ENCODE measurements at places on chromosomes 7 and 10. TPM values are rescaled to one million over a fixed set of nuclear protein-coding genes. Genes with fewer than 3 reads are reported as not detected.

DNA sequence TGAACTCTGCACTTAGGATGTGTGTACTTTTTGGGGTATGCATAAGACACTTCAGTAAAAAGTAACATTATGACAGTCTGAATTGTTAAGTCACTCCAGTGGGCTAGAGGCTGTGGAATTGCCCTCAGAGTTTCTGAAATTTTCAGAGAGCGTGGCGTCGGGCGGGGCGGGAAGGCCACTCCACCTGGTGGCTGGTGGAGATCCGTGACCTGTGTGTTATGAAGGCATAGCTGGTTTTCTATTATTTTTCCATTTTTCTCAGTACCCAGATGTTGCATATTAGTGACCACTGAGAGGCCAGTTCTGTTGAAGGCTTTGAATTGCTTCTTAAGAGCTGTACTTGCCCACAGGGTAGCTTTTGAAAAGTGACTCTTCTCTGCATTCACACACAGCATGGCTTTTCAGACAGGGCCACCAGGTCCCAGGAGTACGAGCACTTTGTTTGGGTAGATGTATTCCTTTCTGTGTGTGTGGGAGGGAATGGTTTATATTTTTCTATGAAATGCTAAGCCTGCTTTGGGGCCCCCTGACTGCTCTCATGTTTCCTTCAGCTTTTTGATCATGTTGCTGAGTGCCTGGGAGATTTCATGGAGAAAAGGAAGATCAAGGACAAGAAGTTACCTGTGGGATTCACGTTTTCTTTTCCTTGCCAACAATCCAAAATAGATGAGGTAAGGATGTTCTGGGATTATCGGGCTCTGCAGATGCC lies 52.3 kb downstream of the TACR2 start:
- DNase-seq, result no peak

- DNase-seq, result no peak
Measured at GRCh38 chr7:142172932-142173331, 61.4 kb downstream of the MGAM2 start.

DNA sequence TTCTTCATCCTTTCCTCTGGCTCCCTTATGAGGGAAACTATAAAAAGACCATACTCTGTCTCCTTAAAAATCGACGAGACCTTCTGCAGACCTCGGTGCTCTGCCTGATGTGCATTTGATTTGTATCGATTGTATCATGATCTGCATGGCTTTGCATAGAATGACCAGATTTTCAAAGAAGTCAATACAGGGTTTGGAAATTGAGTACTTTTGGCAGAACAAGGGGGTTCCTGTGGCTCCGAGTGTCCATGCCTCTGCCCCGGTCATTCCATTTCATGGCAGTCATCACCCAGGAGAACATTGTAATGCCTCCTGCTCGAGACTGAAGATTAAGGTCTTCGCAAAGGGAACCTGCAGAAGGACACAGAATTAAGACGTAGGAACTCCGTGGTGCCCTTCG lies 685 bp downstream of the CASP2 start:
- DNase-seq, result no peak

- DNase-seq, result no peak
Measured at GRCh38 chr10:65291286-65291685, 1634.5 kb upstream of the LRRTM3 start.

DNA sequence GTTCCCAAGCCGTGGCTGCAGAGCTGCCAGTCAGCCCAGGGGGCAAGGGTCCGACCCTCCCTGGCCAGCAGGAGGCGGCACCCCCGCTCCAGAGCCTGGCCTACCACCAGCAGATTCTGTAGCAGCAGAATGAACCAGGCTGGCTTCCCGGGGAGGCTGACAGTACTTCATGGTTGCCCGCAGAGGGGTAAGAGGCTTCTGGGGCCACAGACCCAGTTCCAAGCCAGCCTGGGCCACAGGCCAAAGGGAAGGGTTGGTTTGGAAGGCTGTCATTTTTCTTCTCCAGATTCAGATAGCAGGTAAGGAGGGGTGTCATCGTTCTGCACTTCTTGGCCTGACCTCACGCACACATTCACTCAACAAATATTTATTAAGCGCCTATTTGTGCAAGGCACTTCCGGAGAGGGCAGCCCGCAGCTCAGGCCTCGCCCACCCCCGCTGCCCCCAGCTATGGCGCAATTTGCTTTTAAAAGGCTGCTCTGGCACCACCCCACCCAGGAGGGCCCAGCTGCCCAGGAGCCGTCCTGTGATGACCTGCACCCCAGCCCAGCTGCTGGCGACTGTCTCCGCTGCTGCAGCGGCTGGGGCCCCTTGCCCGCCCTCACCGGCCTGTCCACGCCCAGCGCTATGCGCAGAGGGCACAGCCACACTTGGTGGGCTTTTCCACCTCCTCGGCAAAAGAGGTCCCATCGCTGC lies 168.5 kb downstream of the LCOR start:
- no peak for DNase-seq

- DNase-seq, result no peak
Measured at GRCh38 chr7:51543801-51544553, 227.4 kb upstream of the COBL start.

- no peak for DNase-seq
Measured at GRCh38 chr7:150524018-150524417, 9.3 kb downstream of the GIMAP7 start.

GRCh38 chr10:88386204-88386788 lies 196.8 kb downstream of the RNLS start:
- no peak for DNase-seq

DNA sequence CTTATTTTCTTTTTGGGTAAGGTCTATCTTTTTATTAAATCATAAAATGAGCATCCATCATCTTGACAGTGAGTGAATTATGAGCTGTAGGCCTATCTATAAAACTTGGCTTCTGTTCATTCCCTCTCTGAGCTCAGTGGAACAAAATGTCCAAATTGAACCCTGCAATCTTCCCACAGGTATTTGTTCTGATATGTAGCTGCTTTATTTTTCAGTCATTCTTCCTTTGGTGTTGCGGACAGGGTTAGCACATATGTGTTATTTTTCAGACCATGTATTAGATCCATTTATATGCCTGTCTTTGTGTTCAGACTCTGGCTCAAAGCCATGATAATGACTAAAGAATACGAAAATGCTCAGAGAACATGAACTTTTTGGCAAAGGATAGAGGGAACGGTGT lies 201.6 kb upstream of the KIAA1217 start:
- DNase-seq, result no peak

DNA sequence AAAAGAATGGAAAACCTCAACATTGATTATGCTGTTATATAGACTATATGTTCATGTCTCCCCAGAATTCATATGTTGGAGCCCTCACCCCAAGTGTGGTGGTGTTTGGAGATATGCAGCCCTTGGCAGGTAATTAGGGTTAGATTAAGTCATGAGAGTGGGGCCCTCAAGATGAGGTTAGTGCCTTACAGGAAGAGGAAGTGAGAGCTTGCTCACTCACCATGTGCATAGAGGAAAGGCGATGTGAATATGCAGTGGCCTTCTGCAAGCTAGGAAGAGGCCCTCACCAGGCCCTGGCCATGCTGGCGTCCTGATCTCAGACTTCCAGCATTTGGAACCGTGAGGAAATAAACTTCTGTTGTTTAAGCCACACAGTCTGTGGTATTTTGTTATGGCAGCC lies 14.8 kb downstream of the ZNF33A start:
- no peak for DNase-seq

DNA sequence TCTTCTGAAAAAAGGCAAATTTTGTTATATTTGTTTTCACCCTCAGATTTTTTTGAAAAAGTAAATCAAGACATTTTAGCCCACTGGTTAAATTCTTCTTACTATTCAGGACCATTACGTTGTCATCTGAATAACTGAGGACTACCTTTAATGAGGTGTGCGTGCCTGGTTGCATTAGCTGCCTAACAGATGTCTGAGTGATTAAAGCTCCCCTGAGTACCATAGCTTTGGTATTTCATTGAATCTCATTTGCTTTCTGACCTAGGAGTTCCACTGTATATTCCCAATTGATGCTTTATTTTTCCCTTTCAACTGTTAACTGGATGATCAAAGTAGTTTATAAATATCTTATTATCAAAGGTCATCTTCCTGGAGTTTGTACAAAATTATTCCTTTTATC lies 410.0 kb upstream of the SEMA3D start:
- DNase-seq, result no peak

- no peak for DNase-seq
Measured at GRCh38 chr10:16765509-16766375, 51.5 kb downstream of the RSU1 start.

DNA sequence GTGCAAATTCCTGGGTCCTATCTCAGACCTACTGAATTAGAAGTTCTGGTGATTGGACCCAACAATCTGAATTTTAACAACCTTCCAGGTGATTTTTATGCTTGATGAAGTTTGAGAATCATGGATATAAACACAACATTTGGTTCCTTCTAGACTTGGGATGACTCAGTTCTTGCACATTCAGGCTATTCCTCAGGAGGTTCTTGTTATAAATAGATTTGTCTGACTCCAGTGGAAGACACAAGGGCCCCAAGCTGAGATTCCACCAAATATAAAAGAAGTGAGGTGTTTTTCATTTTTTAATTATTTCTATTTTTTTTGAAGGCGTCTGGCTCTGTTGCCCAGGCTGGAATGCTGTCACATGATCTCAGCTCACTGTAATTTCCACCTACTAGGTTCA lies 9.4 kb upstream of the TAS2R16 start:
- no peak for DNase-seq

DNA sequence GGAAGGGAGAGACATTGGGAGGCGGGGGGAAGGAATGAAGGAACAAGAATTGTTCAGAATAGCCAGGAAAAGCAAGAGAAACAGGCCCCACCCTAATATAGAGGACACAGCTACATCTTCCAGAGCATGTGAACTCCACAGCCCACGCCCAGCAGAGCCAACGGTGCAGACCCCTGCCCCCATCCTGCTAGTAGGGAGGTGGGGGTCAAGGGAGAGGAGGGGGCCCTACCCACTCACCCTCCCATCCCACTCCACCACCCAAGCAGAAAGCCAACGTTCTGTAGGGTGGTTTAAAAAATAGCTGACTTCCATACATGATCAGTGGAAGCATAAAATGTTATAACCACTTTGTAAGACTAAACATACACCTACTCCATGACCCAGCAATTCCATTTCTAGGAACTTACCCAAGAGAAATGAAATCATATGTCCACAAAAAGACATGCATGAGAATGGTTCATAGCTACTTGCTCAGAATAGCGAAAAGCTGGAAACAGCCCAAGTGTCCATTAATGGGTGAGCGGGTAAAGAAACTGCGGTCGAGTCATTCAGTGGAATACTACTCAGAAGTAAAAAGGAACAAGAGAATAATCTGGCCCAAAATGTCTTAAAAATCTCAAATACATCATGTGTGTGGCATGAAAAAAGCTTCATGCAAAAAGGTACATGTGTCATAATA lies 31.8 kb downstream of the CTBP2 start:
- DNase-seq, result no peak

GRCh38 chr10:129042776-129043595 lies 424.1 kb upstream of the MGMT start:
- DNase-seq, result no peak

DNA sequence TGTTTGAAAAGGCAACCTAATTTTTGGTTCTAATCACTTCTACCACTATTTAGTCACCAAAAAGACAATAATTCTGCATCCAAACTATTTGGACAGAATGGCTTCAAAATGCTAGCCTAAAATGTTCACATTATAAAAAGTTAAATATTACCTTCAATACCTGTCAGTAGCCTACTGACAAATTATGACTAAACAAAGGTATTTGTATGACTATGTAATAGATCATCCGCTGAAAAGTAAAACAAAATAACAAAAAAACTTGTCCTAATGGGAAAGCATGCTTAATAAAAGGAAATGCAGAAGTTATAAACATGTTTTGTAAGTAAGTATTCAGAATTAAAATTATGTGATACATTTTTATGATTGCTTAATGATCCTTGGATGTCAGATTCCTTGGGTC lies 36.6 kb downstream of the CD36 start:
- no peak for DNase-seq

GRCh38 chr7:40105879-40106473 lies 28.4 kb downstream of the MPLKIP start:
- DNase-seq, result no peak

DNA sequence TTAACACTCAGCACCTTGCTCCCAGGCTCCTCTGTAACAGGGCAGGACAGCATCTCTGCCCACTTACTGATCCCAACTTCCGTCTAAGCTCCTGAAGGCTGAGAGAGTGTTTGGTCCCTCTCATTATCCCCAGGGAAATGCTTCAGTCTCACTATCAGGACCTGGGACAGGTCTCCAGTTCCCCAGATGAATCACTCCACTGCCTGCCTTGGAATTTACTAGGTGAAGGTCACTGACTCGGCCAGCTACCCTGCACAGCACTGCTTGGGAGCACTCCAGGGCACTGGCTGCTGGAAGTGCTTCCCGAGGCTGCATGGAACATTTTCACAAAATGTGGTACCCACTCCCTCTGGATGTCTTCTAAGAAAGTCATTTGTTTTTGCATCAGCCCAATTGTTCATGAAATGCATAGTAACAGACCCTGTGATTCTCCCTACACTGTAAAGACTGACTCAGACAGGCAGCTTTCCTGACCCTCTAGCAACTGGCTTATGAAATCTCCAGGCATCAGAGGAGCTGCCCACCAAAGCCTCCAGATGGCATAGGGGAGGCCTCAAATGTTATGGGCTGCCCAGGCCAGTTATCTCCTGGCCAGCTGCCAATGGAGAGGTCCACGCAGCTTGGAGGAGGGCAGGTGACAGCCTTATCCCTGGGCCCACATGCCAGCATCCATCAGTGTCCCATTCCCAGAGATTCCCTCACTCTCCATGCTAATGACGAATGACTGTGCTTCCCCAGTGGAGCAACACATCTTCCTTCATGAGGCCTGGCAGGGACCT lies 89.1 kb downstream of the GFRA1 start:
- DNase-seq, result no peak

DNA sequence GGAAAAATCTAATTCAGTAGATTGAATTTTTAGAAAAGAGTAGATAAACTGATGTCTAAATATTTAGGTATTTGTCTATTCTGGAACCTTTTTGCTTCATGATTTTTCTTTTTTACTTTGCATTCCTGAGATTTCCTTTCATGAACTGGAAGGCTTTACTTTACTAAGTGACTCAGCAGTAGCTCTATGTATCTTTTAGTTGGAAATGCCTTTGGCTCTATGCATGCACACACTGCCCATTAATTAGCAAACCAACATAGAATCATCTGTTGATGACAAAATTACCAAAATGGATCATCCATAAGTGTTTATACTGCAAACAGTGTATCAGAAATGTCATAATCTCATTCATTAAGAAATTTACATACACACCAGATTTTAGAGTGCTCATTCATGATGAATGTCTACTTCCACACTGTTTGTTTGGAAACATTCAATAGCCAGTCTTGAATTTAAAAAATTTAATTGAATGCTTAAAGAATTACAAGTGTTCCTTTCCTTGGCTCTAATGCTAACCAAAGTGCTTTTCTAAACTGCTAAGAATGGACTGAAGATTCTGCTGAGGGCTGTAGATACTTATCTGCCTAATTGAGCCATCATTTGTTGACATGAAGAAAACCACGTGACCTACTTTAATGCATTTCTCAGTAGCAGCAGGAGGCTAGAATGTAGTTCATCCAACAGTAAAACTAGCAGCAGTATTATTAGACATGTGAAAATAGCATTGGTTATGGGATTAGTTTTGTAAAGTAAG lies 282.0 kb downstream of the ADK start:
- DNase-seq, result no peak

- peak; percentile 8 for DNase-seq
Measured at GRCh38 chr10:85611093-85611740, 755.4 kb downstream of the GRID1 start.

MMD2 gene
- total RNA-seq, result not detected

NRBF2 gene
- 30.0 TPM for total RNA-seq

SPDYE11 gene
- total RNA-seq, result not detected

SLC13A4 gene
- 3.7 TPM for total RNA-seq

PNLIP gene
- total RNA-seq, result not detected

UNC5B gene
- total RNA-seq, result 31.8 TPM

EBLN1 gene
- not detected for total RNA-seq

IFIT2 gene
- 0.40 TPM for total RNA-seq

ADCYAP1R1 gene
- total RNA-seq, result 14.6 TPM

SRGN gene
- not detected for total RNA-seq

NPC1L1 gene
- not detected for total RNA-seq
